ENCODE measurements at places on chromosomes 7 and 10.

- no peak for DNase-seq
Observed at GRCh38 chr7:21704359-21704758, 161.5 kb downstream of the DNAH11 start.

GRCh38 chr7:130154501-130155317, 50.5 kb downstream of the TMEM209 start:
- no peak for DNase-seq

- DNase-seq = no peak
Observed at GRCh38 chr7:136293272-136293671, 316.1 kb upstream of the MTPN start.

- no peak for DNase-seq
Observed at GRCh38 chr7:18399436-18400235, 95.9 kb upstream of the HDAC9 start.

DNA sequence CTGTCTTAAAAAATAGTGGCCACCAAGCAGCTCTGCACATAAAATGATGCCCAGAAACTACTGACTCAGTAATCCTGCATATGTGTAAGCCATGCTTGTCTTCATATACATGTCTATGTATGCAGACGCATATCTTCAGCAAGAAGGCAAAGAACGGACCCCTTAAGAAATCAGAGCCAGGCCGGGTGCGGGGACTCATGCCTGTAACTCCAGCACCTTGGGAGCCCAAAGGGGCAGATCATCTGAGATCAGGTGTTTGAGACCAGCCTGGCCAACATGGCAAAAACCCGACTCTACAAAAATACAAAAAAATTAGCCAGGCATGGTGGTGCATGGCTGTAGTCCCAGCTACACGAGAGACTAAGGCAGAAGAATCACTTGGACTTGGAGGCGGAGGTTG, 295.0 kb downstream of the TCERG1L start:
- no peak for DNase-seq

GRCh38 chr10:21100871-21101514, 203.9 kb upstream of the NEBL start:
- peak; percentile 93 for DNase-seq

DNA sequence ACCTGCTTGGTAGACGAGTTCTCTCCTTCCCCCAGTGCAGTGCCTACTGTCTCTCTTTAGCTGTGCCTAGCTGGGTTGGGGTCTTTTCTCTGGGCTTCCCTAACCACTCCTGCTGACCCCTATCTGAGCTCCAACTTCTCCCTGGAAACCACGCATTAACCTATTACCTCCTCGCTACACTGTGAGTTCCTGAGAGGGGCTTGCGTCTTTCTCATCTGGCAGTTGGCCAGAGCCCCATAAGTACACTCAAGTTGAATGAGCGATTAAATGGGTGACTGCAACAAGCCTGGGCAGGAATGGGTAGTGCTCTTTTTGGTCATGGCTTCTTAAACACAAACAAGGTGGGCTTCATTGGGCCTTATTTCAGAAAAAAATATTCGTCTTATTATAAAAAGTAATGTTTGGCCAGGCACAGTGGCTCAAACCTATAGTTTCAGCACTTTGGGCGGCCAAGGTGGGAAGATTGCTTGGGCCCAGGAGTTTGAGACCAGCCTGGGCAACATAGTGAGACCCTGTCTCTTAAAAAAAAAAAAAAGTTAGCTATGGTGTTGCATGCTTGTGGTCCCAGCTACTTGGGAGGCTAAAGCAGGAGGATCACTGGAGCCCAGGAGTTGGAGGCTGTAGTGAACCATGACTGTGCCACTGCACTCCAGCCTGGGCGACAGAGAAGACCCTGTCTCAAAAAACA, 41.4 kb downstream of the SYPL1 start:
- DNase-seq = peak; percentile 65
